ENCODE measurements at places on chromosomes 3 and 15.

DNA sequence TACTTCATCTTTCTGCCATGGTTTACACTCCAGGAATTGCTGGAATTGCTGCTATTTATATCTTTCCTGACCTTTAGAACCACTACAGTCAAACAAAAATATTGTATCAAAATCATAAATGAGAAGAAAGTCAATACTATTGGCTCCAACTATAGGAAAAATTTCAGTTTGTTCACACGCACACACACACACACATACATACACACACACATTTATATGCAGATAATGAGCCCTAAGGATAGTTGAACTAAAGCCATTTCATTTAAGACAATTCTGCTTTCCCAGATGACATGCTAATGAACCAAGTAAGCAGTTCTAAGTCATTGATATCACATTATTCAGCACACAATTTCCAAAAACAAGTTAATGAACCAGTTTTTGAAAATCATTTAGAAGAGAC lies 627.3 kb downstream of the PLOD2 start:
- DNase-seq, result no peak

DNA sequence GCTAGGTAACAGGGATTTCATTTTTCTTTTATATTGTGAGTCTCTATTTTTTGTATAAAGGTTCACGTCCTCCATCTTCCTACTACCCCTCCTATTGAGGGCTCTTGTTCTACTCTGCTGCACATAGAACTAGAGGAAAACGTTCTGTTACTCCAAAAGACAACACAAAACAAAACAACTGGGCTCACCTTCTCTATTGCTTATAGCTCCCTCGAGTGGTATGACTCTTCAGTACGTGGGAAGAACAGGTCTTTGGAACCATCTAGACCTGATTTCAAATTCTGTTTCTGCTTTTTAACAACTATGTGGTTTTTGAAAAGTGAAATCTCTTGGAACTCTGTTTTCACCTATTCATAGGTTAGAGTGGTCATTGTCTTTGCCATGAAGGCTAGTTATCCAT lies 515.3 kb downstream of the SOX2 start:
- no peak for DNase-seq

GRCh38 chr3:124429129-124429815 lies 301.0 kb upstream of the UMPS start:
- DNase-seq, result no peak

- DNase-seq, result no peak
These were observed 339.5 kb upstream of the DNAJC19 start for GRCh38 chr3:181329024-181329423.

- DNase-seq, result no peak
These were observed 67.1 kb downstream of the GRM7 start for GRCh38 chr3:6928064-6928463.

DNA sequence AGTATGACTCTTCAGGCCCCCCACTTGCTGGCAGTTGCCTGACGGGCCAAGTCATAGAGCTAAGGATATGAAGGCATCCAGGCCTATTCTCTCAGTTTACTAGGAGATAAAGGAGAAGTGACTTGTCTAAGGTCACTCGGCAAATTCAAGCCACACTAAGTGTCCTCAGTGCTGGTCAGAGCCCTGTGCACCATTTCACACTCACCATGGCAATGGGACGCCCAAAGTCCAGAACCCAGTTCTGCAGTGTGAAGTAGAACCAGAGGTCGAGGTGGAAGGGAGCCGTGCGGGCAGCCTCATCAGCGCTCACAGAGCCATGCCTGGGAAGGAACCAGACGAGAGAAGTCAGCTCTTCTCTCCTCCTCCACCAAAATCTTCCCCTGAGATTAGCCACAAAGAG lies 11.2 kb downstream of the CLN6 start:
- no peak for DNase-seq
